Brain microvascular endothelial cell (primary cell): ENCODE measurements at places on chromosomes 7 and 10.

DNA sequence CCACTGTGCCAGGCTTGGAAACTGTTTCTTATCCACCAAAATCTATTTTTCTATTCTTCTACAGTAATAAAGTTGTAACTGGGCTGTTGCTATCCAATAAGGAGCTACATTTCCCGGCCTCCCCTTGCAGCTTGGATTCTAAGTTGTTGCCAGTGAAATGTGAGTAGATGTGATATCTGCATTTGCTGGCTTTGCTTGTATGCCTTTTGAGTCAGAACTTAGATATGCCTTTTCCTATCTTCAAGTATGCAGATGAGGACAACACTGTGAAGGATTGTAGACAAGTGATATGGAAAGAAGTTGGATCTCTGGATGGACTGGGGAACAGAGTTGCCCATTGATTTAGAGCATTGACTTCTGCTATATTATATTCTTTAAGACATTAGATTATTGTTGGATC, 236.9 kb downstream of the REEP3 start:
- peak; percentile 88 for DNase-seq

DNA sequence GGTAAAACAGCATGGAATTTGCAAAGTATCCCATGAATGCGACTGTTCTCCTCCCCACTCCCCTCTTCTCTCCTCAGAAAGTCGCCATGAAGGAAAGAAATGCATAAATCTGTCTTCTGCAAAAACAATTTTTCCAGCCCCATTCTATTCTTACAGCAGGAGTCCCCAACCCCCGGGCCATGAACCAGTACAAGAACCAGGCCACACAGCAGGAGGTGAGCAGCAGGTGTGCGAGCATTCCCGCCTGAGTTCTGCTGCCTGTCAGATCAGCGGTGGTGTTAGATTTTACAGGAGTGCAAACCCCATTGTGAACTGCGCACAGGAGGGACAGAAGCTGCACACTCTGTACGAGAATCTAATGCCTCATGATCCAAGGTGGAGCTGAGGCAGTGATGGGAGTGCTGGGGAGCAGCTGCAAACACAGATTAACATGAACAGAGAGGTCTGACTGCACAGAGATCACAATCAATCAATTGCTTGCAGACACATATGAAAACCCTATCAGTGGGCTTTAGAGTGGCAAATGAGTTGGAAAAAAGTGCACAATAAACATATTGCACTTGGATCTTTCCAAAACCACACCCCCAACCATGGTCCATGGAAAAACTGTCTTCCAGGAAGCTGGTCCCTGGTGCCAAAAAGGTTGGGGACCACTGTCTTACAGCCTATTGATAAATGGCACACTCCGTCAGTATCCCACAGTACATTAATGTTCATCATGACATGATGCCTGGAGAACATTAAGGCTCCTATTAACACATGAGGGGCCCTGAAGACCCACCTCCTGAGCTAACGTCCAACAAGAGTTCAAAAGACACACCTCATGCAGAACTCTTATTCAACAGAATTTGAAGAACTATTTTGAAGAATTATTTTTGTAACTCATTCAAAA, 205.0 kb downstream of the PTPRN2 start:
- DNase-seq: no peak

DNA sequence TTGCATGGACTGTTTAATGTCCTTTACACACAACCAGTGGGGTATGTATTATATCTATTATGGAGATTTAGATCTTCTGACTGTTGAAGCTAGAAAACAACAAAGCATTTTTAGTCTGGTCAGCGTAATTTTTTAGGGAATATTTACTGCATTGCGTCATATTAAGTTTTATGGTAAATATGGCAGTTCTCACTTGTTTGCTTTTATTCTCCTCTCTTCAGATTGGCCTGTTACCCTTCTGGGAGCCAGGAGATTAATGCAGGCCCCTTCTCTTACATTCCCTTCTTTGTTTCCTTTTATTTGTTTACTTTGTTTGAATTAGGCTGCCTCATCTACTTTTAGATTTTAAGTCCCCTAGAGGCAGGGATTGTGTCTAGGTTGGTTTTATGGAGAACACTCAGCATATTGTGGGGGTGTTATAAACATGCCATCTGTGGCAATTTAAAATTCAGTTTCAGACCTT, 13.8 kb downstream of the UBE2D1 start:
- DNase-seq: no peak

DNA sequence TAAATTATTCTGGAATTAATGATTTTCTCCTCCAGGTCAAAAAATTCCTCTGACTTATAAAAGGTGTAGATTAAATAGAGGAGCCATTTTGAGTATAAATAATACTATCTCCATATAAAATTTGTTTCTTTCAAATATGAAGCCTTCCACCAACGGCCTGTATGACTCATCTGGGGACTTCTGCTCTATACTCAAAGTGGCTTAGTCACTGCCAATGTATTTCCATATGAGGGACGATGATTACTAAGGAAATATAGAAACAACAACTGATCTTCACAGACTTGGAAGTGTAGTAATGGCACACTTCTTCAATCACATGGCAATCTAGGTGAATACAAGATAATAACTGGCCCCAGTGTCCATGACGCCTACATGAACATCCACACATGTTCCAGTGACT, 335.6 kb upstream of the HGF start:
- DNase-seq: peak; percentile 86

DNA sequence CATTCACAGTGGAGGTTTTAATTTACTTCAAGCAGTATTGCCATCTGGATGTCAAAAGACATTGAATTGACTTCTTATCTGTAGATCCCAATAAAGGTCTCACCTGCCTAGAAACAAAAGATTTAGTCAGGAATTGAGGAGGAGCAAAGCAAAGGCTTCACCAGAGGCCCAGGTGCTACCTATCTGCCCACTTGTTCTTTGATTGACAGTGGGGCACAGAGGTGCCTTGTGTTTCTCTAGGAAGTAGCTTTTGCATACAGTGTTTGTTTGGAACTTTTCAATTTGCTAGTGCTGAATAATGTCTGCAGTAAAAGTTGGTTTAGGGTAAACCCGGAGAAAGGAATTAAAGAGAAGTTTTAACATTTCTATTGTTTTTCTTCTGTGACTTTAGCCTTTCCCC, 40.4 kb downstream of the AUTS2 start:
- DNase-seq: no peak

- no peak for DNase-seq
Measured at GRCh38 chr10:25504306-25504705, 329.5 kb downstream of the GPR158 start.

DNA sequence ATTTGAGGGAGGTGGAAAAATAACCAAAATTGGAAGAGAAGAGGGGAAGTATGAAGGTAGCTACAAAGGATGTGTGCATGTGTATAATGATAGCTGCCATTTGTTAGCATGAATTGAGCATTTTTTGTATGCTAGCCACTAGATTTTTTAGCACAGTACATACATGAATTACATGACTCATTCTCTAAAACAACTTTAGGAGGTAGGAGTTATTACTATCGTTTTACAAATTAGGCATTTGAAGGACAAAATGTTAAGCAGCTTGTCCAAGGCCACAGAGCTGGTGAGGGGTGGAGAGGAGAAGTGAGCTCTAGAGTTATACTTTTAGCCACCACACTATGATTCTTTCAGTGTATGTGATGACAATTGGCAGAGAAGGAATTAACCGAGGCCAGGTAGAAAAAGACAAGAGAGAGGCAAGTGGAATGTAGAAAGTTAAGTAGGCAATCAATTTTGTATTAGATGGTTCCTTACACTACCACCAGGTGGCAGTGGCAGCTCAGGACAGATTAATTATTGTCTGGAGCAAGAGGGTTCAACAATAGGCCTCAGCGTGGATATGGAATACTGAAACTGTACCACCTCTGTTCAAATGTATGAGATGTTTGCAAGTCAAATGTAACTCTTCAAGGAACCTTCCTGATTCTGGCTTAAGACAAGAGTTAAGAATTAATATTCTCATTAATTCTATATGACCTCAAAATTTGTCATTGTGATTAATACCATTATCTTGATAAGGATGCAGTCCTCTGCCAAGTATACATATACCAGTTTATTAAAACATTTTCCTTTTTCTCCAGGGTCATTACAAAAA, 128.0 kb downstream of the MBL2 start:
- DNase-seq: peak; percentile 49

GRCh38 chr7:120987683-120988590, 574 bp upstream of the CPED1 start:
- DNase-seq: peak; percentile 93

- no peak for DNase-seq
Measured at GRCh38 chr10:132120734-132121510, 55.2 kb downstream of the JAKMIP3 start.

DNA sequence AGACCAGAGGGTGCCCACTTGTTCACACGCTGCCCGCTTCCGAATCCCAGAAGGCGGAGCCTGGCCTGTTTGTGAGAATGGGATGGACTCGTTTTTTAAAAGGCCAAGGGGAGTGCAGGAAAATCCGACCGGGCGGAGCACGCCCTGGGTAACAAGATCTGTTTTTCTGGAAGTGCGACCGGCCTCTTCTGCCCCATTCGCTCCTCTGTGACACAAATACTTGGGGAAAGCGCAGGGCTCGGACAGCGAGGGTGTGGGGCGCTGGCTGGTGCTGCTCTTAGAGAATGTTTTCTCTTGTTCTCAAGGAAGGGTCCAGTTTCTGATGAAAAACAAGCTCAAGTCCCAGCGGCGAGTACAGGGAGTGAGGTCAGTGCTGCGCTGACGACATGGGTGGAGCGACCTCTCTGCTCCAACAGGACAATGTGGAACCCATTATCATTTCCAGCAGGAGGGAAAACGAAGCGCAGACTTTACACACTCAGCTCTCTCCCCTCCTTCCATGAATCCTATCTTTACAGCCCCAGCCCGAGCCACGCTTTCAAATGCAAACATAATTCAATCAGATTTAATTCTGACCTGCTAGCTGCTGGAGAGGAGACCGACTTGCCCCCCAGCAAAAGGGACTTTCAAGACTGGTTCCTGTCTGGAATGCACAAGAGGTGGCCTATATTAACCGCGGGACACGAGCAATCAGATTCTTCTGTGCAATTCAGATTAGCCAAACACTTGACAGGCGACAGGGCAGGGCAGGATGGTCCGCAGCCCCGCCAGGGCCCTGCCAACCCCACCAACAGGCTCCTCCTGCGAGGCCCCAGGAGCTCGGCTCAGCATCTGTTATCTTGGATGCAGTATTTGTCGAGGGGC, 1.1 kb downstream of the RADIL start:
- DNase-seq: peak; percentile 72

GRCh38 chr10:88041243-88042159, 178.1 kb downstream of the PTEN start:
- DNase-seq: no peak

DNA sequence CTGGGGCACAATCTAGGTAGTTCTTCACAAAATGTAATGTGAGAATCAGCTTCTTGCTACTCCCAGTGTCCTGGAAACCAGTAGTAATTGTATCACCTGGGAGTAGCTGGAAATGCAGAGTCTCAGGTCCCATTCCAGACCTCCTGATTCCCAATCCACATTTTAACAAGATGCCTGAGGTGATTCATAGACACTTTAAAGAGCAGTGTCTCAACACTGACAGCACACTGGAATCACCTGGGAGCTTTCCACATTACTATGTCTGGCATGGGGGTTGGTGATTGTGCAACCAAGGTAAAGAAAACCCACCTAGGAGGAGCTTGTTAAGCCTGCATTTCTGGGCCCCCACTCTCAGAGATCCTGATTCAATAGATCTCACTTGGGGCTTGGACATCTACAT, 11.1 kb downstream of the DPY19L1 start:
- no peak for DNase-seq

GRCh38 chr10:22849077-22849805, 78.6 kb upstream of the ARMC3 start:
- peak; percentile 22 for DNase-seq

GRCh38 chr10:48470115-48470892, 134.6 kb downstream of the ARHGAP22 start:
- no peak for DNase-seq

GRCh38 chr7:20561908-20562307, 53.6 kb upstream of the ABCB5 start:
- DNase-seq: no peak

- no peak for DNase-seq
Measured at GRCh38 chr10:78961760-78962159, 107.0 kb upstream of the ZMIZ1 start.

DNA sequence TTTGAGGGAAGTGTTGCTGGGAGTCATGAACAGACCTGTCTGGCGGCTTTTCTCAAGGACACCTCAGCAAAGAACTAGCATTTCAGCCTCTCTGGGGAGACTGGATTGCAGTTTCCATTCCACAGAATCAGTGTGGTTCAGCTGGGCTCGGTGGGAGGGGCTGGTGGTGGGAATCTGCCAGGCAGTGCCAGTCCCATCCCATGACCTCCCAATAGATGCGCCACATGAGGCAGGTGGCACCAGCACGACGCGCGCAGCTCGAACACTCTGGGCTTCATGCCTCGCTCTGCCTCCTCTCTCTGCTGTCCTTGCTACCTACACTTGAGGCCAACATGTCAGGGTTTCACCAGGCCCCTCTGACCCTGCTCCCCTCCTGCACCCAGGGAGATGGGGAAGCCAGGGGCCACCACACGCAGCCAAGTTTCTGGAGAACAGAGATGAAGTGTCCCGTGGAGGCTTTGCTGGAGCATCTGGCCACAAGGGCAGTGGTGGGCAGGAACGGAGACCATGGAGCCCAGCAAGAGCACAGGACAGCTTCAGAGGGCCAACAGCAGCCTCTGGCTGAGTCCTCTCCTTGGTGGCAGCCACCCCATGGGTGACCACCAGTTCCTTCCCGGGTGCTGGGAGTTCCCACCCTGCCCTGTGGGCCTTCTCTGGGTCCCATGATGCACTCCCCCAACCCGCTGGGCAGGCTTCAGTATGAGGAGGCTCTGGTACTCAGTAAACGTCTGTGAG, 2.3 kb downstream of the NACAD start:
- DNase-seq: no peak

GRCh38 chr7:72709909-72710308, 118.1 kb downstream of the TYW1B start:
- no peak for DNase-seq

DNA sequence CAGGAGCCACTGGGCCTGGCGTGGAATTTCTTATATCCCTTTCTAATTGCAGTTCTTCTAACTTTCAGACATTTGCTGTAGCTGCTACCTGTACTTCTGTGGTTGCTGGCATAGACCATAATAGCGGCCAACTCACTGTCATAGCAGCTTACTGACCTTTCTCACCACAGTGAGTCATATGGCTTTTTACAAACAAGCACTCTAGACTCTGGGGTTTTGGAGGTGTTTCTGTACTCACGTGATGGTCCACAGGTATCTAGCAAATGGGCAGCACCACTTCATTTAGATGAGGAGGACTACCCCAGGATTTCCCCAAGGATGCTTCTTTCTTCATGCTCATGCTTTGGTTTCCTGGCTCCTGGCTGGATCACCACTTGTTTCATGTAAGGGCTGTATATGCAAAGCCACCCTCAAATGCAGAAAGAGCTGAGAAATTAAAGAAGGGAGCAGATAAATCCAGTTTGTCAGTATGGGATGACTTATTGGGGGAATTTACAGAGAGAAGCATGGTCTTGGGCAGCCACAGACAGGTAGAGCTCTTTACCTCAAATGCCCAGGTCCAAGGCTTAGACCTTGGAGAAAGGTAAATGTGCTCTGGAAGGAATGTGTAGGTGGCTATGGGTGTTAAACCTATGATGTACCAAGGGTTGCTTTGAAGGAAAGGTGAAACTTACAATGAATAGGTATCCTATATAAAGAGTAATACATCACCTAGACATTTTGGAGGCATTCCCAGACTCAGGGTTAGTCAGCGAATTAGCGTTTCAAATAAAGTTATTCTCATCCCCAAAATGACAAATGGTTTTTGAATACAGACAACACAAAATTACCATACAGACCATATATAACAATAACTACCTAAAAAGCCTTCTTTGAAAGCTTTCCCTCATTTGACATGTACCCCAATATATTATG, 15.9 kb upstream of the SLC25A16 start:
- DNase-seq: peak; percentile 49
